NCI-H446 (cell line): ENCODE measurements at places on chromosomes 1 and 21.
A peak's percentile ranks its signal among the peaks of the same experiment; 100 is the strongest.

- DNase-seq: no peak
These were observed 183.2 kb downstream of the MRPL39 start for GRCh38 chr21:25424048-25424447.

GRCh38 chr21:25639551-25640201 lies 618 bp downstream of the JAM2 start:
- DNase-seq: peak; percentile 26

DNA sequence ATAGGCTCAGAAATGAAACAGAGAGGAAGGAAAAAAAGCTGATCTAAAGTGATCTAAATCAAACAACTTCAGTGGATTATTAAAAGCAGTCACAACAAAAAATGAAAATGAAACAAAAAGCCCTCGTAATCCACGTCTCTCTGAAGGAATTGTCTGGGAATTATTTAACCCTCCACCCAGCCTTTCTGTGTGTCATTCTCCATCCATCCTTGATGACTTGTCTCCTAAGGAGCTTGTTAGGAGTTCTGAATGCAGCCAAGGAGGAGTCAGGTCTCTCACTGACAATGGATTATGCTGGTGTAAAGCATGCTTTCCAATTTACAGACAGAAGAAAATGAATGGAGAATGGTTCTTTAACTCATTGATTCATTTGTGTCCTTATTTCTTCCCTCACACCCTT lies 359.3 kb upstream of the RUNX1 start:
- no peak for DNase-seq

DNA sequence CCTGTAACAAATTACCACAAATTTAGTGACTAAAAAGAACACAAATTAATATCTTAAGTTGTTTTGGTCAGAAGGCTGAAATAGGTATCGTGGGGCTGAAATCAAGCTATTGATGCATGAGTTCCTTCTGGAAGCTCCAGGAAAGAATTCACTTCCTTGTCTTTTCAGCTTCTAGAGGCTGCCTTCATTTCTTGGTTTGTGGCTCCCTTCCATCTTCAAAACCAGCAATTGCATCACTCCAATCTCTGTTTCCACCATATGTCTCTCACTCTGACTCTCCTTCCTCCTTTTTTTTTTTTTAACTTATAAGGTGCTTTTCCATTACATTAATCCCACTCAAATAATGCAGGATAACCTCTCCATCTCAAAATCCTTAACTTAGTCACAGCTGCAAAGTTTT lies 78.4 kb downstream of the OLFM3 start:
- DNase-seq: peak; percentile 73

DNA sequence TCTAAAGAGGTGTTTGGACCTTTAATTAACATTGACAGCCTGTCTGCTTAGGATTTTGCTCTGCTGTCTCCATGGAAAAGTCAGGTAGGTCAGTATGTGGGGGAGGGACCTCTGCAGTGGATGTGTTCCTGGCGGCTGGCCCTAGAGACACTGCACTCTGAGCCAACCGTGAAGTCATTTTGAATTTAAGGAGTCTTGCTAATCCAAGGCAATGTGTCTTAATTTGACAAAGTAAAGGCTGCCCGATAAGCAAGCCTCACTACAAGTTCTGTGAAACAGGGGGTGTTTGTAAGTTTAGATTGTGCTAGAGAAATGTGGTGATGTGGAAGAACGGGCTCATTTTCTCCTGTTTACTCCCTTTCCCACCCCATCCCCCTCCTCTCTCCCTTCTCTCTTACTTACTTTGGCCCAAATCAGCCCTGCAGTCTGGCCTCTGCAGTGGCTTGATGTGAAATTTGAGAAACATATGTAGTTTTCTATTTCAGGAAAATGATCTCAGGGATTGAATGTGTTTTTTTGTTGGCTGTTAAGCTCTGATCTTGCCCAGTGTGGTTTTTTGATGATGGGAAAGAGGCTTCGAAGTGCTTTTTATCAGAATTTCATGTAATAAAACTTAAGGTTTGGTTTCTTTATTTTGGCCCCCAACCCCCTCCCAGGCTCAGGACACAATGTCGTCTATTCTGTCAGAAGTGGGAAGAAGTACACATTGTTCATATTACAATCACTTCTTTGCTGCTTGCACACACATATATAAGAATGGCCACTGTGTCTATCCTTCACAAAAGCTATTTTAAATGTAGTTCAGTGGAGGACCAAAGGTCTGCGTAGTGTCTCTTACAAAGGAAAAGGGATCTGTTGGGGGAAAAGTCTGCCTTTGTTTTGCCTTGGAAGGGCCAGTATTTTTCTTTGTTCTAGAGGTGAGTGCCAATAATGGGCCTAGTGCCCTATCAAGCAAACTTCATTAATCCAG lies 96.6 kb downstream of the FGGY start:
- peak; percentile 98 for DNase-seq

- DNase-seq: no peak
These were observed 11.8 kb upstream of the INPP5B start for GRCh38 chr1:37958690-37959089.

DNA sequence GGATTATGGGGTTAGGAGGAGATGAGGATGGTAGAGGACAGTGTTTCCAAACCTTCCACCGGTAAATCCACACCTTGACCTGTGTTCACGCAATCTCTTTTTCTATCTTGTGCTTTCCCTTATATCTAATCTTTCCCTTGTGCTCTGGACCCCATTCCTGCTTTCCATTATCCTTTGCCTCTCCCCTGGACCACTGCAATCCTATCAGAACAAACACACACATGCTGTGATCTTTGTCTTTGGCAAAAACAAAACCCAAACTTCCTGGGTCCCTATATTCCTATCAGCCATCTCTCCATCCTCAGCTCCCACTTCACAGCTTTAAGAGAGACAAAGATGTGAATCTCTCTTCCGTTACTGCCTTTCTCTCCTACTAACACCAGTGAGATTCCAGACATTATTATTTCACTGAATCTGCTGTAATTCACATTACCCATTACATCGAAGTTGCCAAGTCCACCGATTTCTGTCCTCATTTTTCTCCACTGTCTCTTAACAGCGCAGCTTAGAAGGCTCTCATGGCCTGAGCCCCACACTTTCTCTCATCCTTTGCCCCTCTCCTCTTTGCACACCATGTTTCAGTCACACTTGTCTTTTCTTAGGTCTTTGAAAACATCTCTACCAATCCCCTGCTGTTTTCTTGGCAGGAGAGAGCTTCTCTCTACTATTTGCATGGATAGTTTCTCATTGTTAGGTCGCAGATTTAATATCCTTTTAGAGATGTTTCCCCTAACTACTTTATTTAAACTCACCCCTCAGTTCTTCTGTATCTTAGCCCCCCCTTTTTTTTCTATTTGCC lies 230.0 kb upstream of the B3GALT2 start:
- DNase-seq: peak; percentile 43

DNA sequence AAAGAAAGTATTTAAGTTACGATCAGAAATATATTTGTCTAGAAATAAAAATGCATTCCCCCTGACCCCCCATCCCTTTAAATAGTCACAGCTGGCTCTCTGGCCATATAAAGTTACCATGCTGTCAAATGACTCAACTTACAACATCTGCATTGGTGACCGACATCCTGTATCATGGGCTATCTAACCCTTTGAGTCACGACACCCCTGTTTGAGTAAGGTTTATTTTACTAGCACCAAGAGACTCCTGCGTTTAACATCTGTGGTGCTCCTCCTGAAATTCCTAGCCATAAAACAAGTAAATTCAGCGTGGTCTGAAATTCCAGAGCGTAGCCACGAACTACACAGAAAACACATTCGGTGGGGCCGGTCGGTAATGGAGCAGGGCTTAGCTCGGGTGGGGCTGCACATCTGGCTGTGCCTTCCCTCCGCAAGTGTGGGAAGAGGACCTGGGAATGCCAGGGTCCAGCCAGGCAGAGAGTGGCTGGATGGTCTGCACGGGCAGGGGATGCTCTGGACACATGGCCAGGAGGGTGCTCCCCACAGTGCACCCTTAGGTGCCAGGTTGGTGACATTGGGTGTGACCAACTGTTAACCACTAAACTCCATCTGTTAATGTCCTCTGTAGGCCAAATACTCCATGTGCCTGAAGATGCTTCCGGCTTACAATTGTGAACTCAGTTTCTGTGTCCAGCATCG lies 53.0 kb upstream of the CLDN14 start:
- no peak for DNase-seq

GRCh38 chr1:48263041-48263440 lies 40.5 kb downstream of the SLC5A9 start:
- DNase-seq: no peak

DNA sequence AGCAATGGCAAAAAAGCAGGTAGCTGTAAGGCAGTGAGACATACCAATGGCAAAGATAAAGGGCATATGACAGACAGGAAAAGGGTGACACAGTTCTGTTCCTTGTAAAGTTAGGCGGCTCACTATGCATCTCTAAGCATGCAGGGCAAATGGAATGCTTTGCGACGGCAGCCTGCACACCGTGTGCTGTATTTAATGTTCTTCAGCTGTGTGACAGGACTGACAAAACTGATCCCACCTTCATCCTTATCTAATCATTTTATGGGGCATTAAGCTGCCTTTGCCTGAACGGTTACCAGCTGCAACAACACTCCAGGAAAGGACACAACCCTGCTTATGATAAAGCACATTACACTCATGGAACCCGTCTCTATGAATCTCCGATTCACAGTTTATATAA lies 80.5 kb upstream of the VAV3 start:
- no peak for DNase-seq

GRCh38 chr1:192732787-192733186 lies 76.1 kb upstream of the RGS2 start:
- DNase-seq: no peak

DNA sequence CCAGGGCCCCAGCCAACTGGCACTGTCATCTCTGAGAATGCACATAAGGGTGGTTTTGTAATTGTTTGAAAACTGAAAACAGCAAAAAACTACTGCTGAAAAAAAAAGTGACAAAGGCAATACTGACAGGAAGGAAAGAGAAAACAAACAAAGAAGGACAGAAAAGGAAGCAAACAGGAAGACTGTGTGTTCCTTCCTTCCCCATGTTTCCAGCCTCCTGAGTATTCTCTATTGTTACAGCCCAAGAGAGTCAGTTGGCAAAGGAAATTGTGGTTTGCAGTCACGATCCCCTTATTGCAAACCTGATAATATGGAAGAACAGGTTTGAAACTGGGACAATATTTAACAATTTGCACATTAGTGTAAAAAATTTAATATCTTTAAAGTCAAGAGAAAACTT lies 1177.6 kb downstream of the PLA2G4A start:
- DNase-seq: no peak

- DNase-seq: no peak
These were observed 99.0 kb upstream of the WLS start for GRCh38 chr1:68331117-68331865.

GRCh38 chr1:151058692-151059091 lies 730 bp downstream of the CDC42SE1 start:
- peak; percentile 58 for DNase-seq

DNA sequence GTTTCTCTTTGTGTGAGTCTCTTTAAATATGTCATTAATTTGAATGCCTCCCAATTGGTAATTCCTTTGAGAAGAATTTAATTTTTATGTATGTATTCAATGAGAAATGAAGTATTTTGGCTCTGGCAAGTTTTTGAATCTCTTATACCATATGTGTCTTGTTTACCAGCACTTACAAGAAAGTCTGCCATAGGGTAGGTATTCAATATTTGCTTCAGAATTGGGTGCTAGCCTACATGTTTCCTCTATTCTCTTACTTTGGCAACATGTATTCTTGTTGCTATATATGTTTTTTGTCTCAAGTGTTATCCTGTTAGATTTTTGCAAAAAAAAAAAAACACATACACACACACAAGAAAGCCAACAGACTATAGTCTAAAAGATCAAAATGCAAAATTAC lies 350.5 kb upstream of the PRMT6 start:
- no peak for DNase-seq

DNA sequence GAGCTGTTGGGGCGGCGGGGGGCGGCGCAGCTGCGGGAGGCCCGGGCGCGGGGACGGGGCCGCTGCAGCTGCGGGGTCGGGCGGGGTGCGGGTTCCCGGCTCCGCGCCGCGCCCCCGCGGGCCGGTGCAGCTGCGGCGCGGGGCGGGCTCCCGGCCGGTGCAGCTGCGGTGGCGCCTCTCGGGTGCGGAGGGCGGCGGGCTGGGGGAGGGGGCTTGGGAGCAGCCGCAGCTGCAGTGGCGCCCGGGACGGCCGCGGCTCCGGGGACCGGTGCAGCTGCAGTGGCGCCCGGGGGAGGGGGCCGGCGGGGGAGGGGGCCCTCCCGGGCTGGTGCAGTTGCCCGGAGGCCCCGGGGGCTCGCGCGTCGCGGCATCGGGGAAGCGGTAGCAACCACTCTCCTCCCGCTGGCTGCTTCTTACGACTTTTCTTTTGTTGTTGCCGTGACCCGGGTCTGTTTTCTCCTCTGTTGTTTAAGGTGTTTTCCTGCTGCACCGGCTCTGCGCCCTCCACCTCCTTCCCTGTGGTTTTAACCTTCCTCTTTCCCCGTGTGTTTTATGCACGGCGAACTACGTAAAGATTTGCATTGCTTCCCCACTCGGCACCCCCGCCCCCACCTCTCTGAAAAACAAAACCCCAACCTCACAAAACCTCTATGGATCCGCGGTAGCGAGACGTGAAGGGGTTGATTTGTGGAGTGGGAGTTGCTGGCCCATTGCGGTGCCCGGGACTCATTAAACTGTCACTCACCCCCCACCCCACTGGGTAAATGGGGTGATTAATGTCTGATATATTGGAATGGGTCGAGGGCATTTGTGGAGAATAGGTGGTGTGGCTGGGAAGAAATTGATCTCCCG lies 1.7 kb upstream of the ZBTB18 start:
- DNase-seq: peak; percentile 56

DNA sequence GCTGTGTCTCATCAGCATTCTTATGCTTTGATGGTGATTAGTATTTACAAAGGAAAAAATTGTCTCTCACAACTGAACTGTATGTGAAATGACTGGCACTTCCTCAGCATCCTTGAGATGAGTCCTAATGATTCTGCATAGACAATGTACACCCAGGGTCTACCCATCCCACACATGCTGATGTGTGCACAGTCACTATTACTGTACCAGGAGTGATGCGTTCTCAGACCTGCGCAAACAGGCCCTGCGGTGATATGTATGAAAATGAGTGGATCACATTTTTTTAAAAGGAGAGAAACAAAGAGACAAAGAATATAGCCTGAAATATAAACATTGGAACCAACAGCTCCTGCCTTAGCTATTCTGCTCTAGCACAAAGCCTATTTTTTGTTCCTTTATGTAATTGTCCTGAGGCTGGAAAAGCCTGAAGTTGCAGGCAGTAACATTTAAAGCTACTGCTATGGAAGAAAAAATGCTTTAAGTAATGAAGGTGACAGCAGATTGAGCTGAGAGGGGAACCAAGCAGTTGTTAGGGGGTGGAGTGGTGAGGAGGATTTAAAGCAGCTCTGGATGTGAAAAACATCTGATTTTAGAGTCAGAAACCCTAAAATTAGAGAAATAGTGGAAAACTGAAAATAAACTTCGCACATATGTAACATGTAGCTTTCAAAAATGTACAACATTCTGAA lies 5.5 kb downstream of the RCAN1 start:
- DNase-seq: no peak

- DNase-seq: no peak
These were observed 9.6 kb downstream of the UQCRHL start for GRCh38 chr1:15797614-15798390.

DNA sequence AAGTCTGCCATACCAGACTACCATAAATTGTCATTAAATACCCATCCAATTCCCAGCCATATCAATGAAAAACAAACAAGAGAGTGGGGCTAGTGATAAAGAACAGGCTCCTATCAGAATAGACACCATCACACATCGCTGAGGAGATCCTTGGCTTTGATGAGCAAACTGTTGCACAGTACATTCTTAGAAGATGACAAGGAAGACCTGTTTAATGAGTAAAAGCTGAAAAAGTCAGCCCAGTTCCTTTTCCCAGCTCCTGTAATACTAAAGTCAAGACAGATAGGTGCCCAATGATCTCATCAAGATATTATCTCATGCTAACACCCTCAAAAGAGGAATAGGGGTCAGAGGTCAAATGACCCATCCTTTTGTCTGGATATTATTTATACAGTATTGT lies 164.5 kb upstream of the COA6 start:
- no peak for DNase-seq
